Activated B cell treated with CpG ODN at 0.5 μM for 24 hours (primary cell): ENCODE measurements at places on chromosomes 3 and 15. TPM values are rescaled to one million over a fixed set of nuclear protein-coding genes. Genes with fewer than 3 reads are reported as not detected.

- no peak for DNase-seq
Measured at GRCh38 chr15:101022306-101022705, 103.1 kb downstream of the LRRK1 start.

DNA sequence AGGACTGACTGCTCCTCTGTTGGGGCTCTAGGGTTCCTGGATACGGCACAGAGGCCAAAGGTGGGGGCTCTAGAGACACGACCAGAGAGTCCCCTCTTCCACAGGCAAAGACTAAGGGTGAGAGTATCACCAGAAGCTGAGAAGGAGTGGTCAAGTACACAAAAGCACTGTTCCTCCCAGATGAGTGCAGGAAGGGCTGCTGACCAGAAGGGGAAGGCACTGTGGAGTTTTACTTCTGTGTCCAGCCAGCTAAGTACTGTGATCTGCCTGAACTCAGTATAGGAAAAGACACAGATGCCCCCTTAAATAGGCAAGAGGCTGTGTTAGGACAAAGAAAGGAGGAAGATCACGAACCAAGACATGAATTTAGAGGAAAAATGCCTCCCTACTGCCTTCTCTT is 11.7 kb downstream of the MRPS11 start:
- DNase-seq, result no peak

- DNase-seq, result no peak
Measured at GRCh38 chr15:53448232-53449015, 311.0 kb downstream of the WDR72 start.

DNA sequence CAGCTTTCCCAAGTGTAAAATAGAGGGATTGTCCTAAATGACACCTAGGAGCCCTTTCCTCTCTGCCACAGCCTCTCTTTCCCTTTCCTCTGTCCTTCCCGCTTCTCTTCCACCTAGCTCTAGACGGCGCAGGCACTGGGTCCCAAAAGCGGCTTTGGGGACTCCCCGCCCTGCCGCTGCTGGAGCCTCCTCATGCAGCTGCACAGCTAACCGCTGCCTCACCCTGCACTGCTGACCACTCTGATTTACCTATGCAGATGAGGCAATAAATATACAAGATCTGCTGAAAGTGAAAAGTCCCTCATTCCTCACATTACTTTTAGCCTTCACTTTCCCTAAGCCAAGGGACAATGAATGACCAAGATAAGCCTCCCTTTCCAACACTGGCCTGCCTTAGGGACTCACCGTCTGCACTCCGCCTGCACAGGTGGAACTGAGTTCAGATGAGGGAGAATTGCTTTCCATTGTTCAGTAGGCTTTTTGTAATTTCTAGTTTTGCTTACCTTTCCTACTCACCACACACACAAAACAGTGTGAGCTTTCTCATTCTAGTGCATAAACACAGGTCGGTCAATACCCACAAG is 197.5 kb upstream of the BCL6 start:
- DNase-seq, result no peak

DNA sequence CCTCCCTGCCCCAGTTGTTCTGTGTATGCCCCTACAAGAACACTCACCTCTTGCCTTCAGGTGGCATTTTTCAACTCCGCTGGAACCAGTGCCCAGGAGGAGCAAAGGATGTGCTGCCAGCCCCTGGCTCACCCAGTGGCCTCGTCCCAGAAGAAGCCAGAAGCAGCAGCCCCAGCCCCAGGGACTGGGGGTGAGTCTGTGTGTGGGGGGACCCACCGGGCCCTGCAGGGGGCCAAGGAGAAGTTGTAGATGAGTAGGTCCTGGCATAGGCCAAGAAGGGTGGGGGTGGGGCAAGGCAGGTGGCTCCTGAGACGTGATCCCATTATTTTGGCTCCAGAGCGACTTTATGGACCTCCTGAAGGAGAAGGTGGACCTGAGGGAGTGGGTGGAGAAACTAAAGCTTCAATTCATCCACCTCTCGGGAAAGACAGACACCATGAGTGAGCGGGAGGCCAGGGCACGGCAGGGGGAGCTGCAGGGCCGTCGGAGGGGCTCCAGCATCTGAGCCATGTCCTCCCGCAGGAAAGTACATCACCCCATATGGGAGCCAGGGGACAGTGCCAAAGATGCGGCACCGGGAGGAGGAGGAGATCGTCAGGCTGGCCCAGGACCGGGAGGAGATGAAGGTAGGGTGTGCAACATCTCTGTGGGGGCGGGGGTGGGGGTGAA is 29.3 kb downstream of the NGRN start:
- DNase-seq, result no peak

DNA sequence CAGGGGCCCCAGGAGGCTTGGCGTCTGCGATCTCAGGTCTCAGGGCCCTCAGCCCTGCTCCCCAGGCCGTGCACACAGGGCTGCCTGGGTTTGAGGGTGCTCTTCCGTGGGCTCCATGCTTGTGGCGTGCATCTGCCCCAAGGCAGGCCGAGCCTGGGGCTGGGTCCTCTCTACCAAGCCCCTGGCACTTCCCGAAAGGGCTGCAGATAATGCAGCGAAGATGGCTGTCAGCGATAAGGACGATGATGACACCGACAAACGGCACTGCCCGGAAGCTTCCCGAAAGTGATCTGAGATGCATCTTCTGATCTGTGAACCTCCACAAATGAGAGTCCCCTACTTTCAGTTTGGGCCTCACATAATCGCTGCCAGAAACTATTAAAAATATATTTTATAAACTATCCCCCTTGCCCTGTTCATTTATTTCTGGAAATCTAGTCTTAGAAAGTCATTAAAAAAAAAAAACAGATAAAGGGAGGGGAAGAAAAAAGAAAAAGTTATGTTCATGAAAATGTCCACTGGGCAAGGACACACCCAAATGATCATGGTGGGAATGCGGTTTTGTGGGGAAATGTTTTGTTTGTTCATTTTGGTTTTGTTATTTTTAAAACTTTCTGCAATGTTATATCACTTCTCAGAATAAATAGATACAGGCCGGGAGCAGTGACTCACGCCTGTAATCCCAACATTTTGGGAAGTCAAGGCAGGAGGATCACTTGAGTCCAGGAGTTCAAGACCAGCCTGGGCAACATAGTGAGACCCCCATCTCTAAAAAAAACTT is 51.5 kb downstream of the RPN1 start:
- no peak for DNase-seq

DNA sequence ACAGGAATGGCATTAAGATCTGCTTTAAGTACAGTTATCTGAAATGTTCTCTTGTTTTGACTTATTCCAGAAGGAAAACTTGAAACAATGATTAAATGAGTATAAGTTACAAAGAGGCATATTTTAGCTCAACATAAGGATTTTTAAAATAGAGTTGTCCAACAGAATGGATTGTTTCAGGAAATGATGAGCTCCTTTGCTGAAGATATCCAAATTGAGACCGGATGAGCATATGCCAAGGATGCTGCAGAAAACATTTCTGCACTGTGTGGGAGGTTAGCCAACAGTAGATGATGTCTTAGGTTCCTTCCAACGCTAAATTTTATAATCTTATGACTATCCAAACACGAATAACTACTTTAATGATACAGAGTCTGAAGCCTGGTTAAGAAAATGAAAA is 226.5 kb upstream of the NANOGP8 start:
- DNase-seq, result no peak

DNA sequence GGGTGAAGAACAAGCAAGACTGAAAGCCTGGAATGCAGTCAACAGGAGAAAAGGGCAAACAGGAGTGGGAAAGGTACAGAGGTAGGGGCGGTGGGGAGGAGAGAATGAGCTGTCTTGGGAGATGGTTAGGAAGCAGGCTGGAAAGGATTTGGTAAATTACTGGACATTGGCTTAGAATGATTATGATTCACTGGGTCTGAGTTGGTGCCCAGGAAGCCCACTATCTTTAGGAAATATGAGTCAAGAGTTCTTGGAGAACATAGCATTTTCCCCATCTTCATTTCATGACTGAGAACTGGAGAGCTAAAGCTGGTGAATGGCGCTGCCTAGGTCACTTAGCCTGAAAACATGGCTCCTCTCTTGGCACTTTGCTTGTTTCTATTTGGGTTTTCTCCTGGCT is 74.7 kb upstream of the C3orf80 start:
- no peak for DNase-seq

GRCh38 chr15:58167095-58167691 is 29.0 kb downstream of the AQP9 start:
- no peak for DNase-seq

GRCh38 chr3:134743006-134743405 is 52.1 kb upstream of the EPHB1 start:
- DNase-seq, result no peak

Gene MAP2K5
- 18.9 and 26.7 TPM in 2 replicates for total RNA-seq

Gene RHOA
- total RNA-seq, result 399 and 425 TPM in 2 replicates

Gene GOLGA6L6
- not detected in 2 replicates for total RNA-seq

Gene ZNF660
- total RNA-seq, result 4.8 and 5.2 TPM in 2 replicates

Gene ARIH2
- total RNA-seq, result 96.6 and 112 TPM in 2 replicates

Gene STX19
- total RNA-seq, result not detected in 2 replicates
